ENCODE measurements at places on chromosomes 13 and 19.

DNA sequence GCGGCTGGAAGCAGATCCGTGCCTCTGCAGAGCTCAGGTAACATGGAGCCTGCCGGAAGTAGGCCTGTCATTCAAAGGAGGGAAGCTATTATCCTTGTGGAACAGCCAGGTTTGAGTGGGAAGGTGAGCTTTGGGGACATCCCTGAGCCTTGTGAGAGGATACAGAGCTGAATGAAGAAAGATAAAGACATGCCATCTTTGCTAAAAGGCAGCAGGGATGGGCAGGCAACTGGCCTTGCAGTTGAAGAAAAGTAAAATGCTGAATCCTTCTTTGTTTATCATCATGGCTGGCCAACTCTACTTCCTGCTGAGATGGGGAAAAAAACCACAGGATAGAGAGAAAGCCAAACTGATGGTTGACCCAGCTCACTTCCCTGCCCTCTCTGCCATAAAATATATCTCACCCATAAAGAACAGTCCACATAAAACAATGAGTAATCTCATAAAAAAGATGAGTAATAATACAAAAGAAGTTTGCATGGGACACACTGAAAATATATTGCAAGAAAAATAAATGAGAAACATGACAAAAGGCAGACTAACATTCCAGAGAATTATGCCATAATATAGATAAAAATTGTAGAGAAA, 226.3 kb downstream of the DLEU7 start:
- DNase-seq = no peak
- H3K36me3 ChIP-seq = no peaks in the 10 kb centered on the region
- H3K4me3 ChIP-seq = no peak overlapping the region

DNA sequence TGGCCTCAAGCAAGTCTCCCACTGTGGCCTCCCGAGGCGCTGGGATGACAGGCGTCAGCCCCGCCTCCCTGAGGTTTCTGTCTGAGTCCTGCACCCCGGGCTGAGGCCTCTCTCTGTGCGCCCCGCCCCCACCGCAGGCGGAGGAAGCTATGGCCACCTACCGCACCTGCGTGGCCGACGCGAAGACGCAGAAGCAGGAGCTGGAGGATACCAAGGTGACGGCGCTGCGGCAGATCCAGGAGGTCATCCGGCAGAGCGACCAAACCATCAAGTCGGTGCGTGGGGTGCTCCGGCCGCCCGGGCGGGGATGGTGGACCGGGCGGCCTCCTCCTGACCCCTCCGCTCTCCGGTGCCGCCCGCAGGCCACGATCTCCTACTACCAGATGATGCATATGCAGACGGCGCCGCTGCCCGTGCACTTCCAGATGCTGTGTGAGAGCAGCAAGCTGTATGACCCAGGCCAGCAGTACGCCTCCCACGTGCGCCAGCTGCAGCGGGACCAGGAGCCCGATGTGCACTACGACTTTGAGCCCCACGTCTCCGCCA, 12.7 kb downstream of the ARHGAP45 start:
- DNase-seq = peak; percentile 72
- no peaks in the 10 kb centered on the region for H3K27me3 ChIP-seq
- H3K4me3 ChIP-seq = peak overlapping the region; percentile 88
- peaks cover 21% of the 10 kb centered on the region for H3K4me1 ChIP-seq

- no peak overlapping the region for H3K27ac ChIP-seq
- DNase-seq = no peak
- H3K36me3 ChIP-seq = no peaks in the 10 kb centered on the region
- H3K4me3 ChIP-seq = no peak overlapping the region
These were observed 137.8 kb upstream of the GJB6 start for GRCh38 chr13:20369886-20370361.

DNA sequence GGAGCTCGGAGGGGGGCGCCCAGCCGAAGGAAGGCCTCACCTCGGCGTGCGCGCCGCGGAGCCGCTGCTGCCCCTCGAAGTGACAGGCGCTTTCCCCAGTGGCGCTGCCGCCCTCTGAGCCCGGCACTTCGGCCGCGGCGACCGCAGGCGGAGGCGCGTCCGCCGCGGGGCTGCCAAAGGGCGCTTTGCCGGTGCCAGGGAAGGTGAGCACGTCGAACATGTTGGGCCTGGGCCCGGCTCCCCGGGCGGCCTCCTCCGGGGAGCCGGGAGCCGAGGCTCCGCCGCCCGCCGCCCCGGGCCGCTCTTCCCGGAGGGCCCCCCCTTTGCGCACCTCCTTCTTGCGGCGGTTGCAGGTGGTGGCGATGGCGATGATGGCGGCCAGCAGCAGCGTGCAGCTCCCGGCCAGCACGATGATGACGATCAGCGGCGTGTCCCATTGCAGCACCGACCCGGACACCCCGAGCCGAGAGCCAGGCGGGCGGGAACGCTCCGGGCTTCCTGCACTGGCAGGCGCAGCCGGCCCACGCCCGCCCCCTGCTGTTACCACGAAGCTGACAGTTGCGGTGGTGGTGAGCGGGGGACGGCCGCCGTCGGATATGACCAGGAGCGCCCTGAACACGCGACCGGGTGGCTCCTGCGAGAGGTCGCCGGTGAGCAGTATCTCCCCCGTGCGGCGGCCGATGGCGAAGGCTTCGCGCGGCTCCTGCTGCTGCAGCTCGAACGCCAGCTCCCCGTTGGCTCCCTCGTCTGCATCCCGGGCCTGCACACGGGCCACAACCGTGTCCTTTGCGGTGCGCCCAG, 2.5 kb downstream of the PCDH8 start:
- peaks cover 61% of the 10 kb centered on the region for H3K27me3 ChIP-seq
- peak; percentile 37 for DNase-seq
- H3K27ac ChIP-seq = no peak overlapping the region

DNA sequence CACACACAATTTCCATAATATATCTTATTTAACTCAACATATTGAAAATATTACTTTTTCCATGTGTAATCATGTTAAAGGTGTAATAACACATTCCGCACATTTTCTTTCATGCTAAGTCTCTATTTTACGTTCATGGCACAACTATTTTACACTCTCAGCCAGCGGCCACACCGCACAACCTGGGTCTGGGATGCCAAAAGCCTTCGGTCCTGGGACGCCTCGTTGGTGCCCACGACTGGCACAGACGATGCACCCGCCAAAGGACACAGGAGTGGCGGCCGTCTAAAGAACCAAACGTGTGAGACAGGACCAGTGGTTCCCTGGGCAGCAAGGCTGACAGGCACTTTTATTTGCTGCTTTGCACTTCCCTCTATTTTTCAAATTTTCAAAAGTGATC, 10.0 kb upstream of the PROZ start:
- H3K4me3 ChIP-seq = no peak overlapping the region
- peaks cover 16% of the 10 kb centered on the region for H3K27me3 ChIP-seq
- no peak overlapping the region for H3K27ac ChIP-seq

DNA sequence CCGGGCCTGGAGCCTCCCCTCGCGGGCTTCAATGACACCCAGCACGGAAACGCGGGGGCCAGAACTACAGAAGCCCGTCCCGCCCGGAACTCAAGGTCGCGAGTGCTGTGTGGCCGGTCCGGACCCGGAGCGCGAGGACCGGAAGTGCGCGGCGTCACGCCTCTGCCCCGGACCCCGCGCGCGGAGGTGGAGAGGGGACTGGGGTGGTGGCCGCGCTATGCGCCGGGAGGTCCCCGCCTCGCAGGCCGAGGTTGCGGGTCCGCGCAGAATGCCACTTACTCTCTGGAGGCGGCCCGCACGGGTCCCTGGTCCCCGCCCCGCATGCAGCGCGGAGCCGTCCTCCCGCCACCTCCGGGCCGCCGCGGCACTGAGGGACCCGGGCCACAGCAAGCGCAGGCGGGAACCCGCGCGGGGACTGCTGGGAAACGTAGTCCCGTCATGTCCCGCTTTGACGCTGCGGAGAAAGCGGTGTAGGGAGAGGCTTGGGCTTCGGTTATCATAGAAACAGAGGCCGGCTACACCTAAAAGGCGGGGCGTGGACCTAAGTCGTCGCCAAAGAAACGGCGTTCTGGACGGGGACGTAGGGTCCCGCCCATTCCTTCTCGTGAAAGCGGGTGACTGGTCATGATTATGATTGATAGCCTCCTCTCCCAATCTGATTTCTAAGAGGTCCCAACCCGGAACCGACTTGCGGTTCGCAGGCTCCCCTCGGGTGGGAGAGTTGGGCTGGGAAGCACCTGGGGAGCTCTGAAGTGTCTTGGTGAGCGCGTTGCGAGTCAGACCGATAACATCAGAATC, at the start of gene ZNF837:
ZNF837 (minus strand) TSS at position 369 of the 798 bp plus-strand sequence. CDS start 11,698 bp downstream, outside the sequence.
- no peaks in the 10 kb centered on the region for H3K36me3 ChIP-seq
- H3K4me1 ChIP-seq = peaks cover 18% of the 10 kb centered on the region
- peak within 1 kb of the TSS; percentile 93 for H3K27ac ChIP-seq

DNA sequence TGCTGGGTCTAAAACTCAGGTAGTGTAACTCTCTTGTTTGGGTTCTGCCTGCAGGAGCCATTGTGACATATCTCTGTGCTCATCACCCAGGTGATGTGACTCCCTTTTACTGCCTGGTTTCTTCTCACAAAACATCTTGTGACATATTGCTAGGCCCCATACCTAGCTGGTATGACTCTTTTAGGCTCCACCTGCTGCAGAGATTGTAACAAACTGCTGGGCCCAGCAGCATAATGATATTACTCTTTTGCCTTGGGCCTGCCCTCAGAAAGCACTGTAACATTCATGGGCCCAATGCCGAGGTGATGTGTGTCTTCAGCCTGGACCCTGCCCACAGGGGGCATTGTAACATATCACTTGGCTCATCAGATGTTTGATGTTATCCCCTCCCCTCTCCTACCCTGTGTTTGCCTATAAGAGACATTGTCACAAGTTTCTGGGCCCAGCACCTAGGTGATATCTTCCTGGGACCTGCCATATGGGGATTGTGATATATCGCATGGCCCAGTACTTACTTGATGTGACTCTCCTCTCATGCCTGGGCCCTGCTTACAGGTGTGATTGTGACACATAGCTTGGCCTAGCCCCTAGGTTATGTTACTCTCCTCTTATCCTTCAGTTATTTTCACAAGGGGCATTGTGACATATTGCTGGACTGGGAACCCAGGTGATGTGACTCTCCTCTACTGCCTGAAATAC, 18.0 kb upstream of the ZNF681 start:
- H3K27me3 ChIP-seq = no peaks in the 10 kb centered on the region
- H3K27ac ChIP-seq = no peak overlapping the region
- H3K4me3 ChIP-seq = no peak overlapping the region
- peaks cover 46% of the 10 kb centered on the region for H3K36me3 ChIP-seq
- DNase-seq = no peak
- H3K4me1 ChIP-seq = no peaks in the 10 kb centered on the region

- peaks cover 9% of the 10 kb centered on the region for H3K36me3 ChIP-seq
- H3K4me1 ChIP-seq = peaks cover 11% of the 10 kb centered on the region
- H3K27ac ChIP-seq = peak overlapping the region; percentile 95
- no peak for DNase-seq
- peaks cover 18% of the 10 kb centered on the region for H3K27me3 ChIP-seq
- peak overlapping the region; percentile 94 for H3K4me3 ChIP-seq
These were observed 47.6 kb downstream of the TGDS start for GRCh38 chr13:94548382-94548781.

DNA sequence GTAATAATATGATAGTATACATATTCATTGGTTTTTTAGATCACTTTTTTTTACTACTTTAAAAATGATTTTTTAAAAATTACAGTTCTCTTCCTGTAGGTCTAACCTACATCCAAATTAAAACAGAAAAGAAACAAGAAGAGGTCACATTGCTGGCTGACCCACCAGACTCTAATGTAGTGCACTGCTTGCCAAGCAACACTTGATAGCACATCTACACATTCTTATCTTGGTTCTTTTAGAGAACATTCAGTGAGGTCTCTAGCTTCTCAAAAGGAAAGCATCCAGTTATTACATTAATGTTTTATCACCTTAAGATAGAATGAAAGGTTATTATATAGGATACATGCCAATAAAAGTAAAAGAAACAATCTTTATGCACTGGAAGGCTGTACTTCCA, 35.6 kb downstream of the NDFIP2 start:
- DNase-seq = no peak
- H3K27ac ChIP-seq = peak overlapping the region; percentile 67
- no peaks in the 10 kb centered on the region for H3K27me3 ChIP-seq
- peaks cover 59% of the 10 kb centered on the region for H3K36me3 ChIP-seq

DNA sequence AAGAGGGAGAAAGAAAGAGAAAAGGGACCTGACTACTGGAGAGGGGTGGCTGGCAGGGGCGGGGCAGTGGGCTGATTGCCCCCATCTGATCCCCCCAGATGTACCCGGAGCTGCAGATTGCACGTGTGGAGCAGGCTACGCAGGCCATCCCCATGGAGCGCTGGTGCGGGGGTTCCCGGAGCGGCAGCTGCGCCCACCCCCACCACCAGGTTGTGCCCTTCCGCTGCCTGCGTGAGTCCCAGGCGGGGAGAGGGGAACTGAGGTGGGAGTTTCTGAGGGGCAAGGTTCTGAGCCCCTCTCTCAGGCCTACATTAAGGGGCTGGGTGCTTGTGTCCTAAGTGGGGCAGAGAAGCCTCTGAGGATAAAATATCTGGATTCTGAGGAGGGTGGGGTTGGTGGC, 2.4 kb downstream of the APLP1 start:
- peaks cover 26% of the 10 kb centered on the region for H3K27me3 ChIP-seq
- no peak overlapping the region for H3K4me3 ChIP-seq
- DNase-seq = no peak
- H3K27ac ChIP-seq = no peak overlapping the region

- H3K4me1 ChIP-seq = peaks cover 3% of the 10 kb centered on the region
- peak overlapping the region; percentile 97 for H3K4me3 ChIP-seq
- H3K36me3 ChIP-seq = peaks cover 48% of the 10 kb centered on the region
- H3K27ac ChIP-seq = peak overlapping the region; percentile 97
- H3K27me3 ChIP-seq = no peaks in the 10 kb centered on the region
These were observed 760 bp downstream of the ZNF91 start for GRCh38 chr19:23394511-23394910.

GRCh38 chr13:28355822-28356371, 139.0 kb downstream of the FLT1 start:
- peak overlapping the region; percentile 56 for H3K27ac ChIP-seq
- H3K4me1 ChIP-seq = peaks cover 37% of the 10 kb centered on the region
- H3K27me3 ChIP-seq = no peaks in the 10 kb centered on the region
- H3K36me3 ChIP-seq = peaks cover 1% of the 10 kb centered on the region

GRCh38 chr13:111620586-111620985, 300.1 kb downstream of the TEX29 start:
- no peaks in the 10 kb centered on the region for H3K36me3 ChIP-seq
- no peak overlapping the region for H3K4me3 ChIP-seq
- no peaks in the 10 kb centered on the region for H3K27me3 ChIP-seq
- DNase-seq = no peak

DNA sequence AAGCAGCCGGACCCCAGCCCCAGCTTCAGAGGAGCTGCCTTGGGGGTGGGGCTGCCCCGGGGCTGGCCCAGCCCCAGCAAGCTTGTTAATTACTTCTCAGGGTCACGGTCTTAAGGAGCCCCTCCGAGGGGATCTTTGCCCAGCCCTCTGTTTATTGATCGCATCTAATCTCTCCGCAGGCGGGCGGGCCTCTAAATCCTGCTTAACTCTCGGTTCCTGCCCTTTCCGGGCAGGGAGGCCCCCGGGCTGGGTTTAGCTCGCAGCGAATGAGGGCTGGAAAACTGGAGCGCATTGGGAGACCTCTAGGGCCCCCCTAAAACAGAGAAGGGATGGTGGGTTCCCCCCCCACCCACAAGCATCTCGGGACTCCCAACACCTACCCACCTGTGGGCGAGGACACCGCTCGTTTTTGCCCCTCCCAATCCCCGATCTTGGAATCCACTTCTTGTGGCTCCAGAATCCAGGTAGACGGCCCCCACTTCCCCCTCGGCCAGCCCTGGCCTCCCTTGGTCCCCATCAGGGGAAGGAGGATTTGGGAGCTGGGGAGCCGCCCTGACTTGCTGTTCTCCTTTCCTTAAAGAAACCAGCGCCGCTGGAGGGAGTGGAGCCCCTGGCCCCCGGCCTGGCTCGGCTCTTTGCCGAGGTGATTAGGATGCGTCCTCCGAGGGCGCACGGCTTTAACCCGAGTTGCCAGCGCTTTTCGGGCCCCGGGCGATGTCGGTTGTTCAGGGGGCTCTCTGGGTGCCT, 59.5 kb upstream of the ADGRL1 start:
- H3K36me3 ChIP-seq = no peaks in the 10 kb centered on the region
- no peaks in the 10 kb centered on the region for H3K4me1 ChIP-seq
- no peaks in the 10 kb centered on the region for H3K27me3 ChIP-seq
- no peak overlapping the region for H3K4me3 ChIP-seq
- no peak for DNase-seq
